HT1080 (cell line): ENCODE measurements at places on chromosomes 3 and 15. TPM values are rescaled to one million over a fixed set of nuclear protein-coding genes. Genes with fewer than 3 reads are reported as not detected.

RFTN1 gene
- 38.4 and 43.8 TPM in 2 replicates for total RNA-seq

THAP10 gene
- total RNA-seq: 3.3 and 3.8 TPM in 2 replicates

PTPRG gene
- 34.6 and 41.1 TPM in 2 replicates for total RNA-seq

FOXB1 gene
- total RNA-seq: not detected in 2 replicates

DNA sequence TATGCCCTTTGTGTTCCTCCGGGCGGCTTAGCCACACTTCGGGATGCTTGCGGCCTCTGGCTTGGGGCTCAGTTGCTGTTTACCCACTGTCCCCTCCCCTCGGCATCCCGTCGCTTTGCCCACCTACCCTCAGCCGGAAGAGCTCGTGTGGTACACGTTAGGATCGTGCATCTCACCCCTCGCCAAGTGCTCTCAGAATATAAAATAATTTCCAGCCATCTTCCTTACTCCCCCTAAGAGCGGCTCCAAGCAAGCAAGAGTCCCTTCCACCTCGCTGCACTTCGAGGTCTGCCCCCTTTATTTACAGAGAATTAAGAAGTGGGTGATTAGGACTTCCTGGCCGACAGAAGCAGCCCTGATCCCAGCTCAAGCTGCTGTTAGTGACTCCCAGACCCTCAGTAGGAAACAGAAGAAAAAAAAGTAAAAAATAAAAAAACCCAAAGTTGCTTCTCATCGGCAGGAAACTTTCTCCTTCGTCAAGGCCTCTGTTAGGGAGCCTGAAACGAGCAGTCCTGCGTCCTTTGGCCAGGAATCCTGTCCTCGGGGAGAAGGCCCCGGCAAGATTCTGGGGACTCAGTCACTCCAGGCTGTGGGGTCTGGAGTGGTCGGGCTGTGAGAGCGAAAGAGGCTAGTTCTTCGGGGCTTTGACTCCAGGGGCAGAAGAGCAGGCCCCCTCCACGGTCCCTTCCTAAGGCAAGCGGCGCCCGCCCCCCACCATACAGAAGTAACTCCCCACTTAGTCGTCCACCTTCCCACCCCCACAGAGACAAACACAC lies 3.0 kb downstream of the MEIS2 start:
- DNase-seq: peak; percentile 34

GRCh38 chr3:192409838-192410683 lies 317.3 kb downstream of the FGF12 start:
- DNase-seq: peak; percentile 50

DNA sequence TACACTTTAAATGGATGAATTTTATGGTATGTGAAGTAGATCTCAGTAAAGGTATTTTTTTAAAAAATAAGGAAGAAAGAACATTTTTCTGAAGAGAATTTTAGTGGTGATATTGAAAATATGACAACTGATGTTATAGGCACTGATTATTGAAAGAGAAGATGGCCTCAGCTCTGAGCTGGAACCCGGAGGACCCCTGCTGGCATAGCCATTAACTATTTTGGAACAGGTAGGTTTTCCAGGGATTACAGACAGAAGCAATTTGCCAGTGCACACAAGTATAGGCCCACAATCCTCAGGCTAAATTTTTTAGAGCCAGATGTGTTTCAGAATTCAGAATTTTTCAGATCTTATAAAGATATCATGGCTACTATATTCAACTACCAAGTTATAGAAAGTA lies 315.9 kb upstream of the GPR149 start:
- no peak for DNase-seq

- DNase-seq: no peak
These were observed 104.3 kb downstream of the PPM1L start for GRCh38 chr3:160860346-160860745.

DNA sequence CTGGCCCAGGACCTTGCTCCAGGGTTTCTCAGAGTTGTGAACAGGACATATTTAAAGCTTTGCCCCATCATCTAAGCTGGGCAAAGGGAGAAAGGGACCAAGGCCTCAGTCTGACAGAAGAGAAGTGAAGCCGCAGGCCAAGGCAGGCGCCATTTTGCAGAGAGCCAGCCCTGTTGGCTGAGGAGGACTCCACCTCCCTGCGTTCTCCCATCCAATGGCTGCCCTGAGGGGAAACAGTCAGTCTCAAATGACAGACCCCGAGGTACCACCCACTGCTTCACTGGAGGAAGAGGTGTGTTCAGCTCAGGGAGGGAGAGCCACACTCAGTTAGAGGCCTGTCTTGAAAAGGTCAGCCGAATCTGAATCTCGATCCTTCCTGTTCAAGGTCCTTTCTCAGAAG lies 86.1 kb downstream of the ADAMTS17 start:
- peak; percentile 16 for DNase-seq
